ENCODE measurements at places on chromosomes 5 and 9. TPM values are rescaled to one million over a fixed set of nuclear protein-coding genes. Genes with fewer than 3 reads are reported as not detected.

DNA sequence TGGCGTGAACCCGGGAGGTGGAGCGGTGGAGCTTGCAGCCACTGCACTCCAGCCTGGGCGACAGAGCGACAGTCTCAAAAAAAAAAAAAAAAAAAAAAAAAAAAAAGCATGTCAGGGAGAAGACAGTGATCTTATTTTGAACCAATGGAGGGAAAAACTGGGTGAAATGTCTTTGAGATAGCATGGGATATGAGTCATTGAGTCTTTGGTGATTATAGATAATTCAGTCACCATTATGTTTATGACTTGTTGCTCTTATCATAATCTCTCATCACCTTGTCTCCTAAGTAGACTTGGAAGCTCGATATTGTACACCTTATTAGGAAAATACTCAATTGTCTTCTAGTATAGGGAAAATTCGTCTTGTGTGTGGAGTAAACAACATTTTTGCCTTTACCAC is 55.1 kb upstream of the KDM4C start:
- no peak for DNase-seq

DNA sequence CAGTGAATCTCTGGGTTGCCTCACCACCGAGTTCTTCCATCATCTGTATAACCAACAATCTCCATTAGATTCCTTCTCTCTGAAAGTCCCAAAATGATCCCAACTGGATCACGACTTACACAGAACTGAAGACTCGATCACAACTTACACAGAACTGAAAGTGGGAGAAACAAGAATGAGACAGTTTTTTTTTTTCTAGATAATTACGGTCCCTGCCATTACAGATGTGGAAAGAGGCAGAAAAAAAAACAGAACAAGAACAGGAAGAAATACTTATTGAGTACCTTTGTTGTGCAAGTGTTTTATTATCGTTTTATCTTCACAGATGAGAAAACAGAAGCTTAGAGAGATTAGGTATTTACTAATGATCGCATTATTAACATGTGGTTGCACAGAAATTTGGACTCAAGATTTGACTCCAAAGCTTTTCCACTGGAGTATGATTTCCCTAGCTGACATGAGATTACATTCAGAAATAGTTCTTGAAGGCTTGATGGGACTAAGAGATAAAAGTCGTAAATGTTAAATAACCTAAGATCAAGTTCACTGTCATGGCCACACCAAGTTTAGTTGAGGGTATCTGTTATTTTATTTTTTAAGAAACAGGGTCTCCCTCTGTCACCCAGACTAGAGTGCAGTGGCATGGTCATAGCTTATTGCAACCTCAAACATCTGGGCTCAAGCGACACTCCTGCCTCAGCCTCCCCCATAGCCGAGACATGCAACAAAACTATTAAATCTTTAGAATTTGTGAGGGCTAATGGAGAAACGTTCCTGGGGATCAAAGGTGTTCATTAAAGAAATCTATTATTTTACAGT is 8.9 kb downstream of the PLK2 start:
- no peak for DNase-seq

GRCh38 chr5:144275329-144275728 is 104.7 kb downstream of the KCTD16 start:
- no peak for DNase-seq

The PALM2AKAP2 gene
- not detected for total RNA-seq

- no peak for DNase-seq
Observed at GRCh38 chr5:83937837-83938236, 217.2 kb upstream of the HAPLN1 start.

- DNase-seq: no peak
Observed at GRCh38 chr9:69020301-69021145, 6.6 kb upstream of the PRKACG start.

DNA sequence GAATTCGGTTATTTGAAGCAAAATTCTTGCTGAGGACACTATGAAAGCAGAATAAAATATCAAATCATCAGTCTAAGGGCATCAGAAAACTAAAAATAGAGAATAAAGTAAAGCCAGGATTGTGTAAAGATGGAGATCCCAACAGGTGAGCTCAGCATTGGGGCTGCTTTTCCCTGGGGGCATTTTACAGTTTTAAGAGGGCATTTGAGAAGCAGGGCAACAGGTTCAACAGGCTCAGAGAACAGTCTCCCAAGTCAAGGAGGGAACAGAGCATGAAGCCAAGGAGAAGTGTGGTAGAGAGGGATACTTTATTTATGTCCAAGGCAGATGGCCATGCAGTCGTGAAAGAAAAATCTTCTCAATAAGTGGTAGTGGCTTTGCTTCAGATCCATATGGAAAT is 145.4 kb downstream of the SYK start:
- DNase-seq: no peak

- no peak for DNase-seq
Observed at GRCh38 chr9:5994493-5994892, 20.9 kb downstream of the RANBP6 start.

All from CD8-positive, alpha-beta memory T cell (primary cell).